Cortex of kidney (tissue), 1 donor: ENCODE measurements at places on chromosomes 16 and 17.

DNA sequence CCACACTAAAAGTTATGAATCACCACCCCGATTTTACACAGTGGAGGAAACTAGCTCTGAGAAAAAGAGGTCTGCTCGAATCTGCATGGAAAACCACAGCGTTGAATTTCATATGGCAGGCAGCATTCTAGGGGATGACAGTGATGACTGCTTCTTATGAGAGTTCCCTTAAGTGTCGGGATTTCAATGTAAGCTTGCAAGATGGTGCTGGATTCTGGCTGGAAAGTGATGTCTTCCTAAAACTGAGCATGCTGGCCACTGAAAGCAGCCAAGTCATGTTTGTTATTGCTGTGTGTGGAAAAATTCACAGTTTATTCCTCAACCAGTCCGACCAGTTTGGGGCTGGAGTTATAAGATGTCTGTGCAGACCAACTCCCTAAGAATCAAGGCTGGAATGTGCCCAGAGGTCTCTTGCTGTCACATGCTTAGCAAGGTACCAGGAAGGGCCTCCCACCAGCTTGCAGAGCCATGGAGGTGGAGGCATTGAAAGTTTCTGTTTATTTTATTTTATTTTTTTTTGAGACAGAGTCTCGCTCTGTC, 37.2 kb upstream of the GAN start:
- DNase-seq: no peak

GRCh38 chr16:3671424-3671823, 16.9 kb downstream of the DNASE1 start:
- no peak for DNase-seq

DNA sequence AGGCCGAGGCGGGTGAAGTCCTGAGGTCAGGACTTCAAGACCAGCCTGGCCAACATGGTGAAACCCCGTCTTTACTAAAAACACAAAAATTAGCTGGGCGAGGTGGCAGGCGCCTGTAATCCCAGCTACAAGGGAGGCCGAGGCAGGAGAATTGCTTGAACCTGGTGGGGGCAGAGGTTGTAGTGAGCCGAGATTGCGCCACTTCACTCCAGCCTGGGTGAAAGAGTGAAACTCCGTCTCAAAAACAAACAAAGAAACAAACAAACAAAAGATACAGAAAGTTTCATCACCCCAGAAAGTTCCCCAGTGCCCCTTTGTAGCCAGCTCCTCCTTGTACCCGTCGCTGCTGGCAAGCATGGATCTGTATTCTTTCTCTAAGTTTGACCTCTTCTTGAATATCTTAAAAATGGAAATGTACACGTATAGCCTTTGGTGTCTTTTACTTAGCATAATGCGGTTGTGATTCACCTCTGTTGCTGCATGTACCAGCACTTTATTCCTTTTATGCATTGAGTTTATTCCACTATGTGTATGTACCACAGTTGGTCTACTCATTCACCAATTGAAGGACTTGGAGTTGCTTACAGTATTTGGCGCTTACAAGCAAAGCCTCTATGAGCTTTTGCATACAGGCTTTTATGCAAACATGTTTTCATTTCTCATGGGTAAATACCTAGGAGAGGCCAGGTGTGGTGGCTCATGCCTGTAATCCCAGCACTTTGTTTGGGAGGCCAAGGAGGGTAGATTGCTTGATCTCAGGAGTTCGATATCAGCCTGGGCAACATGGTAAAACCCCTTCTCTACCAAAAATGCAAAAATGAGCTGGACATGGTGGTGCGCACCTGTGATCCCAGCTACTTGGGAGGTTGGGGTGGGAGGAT, 87.5 kb upstream of the CLEC18A start:
- no peak for DNase-seq

GRCh38 chr16:72051818-72052217, 2.5 kb upstream of the HP start:
- DNase-seq: no peak

DNA sequence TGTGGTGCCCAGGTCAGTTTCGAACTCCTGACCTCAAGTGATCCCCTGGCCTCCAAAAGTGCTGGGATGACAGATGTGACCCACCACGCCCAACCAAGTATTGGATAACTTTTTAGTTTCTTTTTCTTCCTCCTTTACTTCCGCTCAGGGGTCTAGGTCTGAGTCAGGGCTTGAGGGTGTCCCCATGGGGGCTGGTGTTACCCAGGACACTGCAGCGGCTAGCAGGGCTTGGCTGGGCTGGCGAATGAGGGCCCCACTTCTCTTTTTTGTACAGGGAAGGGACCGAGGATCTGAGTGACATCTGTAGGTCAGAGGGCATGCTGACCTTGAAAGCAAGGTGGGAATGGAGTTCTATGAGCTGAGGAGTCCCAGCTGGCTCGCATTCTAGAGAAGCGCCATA, 24.9 kb downstream of the RAB11FIP3 start:
- DNase-seq: no peak
